Transverse colon (tissue), 4 donors: ENCODE measurements at places on chromosomes 5 and 9. TPM values are rescaled to one million over a fixed set of nuclear protein-coding genes. Genes with fewer than 3 reads are reported as not detected.

DNA sequence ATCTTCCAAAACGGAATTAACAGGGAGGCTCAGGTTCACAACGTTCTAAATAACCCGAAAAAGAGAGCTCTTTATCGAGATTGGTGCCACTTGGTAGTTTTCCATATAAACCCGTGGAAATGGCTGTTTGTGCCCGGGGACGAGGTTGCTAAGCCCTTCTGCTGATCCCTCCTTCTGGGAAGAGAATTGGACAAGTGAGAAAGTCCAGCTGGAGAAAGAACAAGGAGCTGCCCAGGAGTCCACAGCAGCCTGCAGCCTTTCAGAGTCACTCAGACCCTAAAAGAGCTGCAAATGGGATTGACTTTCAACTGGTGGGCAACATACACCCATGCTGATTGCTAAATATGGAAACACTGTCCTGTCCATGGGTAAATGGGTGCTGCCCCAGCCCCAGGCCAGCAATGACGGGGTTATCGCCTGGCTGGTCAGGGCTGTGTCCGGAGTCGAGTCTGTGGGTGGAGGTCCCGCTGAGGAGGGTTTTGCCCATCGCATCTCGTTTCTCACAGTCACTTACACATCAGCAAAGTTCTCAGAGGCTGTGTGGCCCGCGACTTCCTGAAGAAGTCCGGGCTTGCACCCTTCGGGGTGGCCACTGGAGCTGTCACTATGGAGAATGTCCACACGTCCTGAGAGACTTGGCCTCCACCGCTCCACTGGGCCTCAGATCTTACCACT is 40.7 kb upstream of the HSD17B3 start:
- DNase-seq = no peak

DNA sequence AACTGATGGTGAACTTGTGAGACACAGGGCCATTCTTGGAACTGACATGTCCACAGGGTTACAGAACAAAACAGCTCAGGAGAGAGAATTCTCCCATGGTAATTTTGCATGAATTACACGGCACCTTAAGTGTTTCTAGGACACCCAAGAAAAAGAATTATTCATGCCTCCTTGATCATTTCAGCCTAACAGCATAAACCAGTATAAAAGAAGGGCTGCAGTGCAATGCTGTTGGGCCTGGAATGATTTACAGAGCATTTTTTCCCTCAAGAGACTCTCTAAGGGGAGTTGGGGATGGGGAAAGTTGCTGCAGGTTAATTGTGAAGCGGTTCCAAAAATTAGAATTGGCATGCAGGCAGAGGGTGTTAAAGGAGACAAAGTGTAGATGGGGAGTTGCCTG is 136.4 kb upstream of the FBXL7 start:
- DNase-seq = no peak

DNA sequence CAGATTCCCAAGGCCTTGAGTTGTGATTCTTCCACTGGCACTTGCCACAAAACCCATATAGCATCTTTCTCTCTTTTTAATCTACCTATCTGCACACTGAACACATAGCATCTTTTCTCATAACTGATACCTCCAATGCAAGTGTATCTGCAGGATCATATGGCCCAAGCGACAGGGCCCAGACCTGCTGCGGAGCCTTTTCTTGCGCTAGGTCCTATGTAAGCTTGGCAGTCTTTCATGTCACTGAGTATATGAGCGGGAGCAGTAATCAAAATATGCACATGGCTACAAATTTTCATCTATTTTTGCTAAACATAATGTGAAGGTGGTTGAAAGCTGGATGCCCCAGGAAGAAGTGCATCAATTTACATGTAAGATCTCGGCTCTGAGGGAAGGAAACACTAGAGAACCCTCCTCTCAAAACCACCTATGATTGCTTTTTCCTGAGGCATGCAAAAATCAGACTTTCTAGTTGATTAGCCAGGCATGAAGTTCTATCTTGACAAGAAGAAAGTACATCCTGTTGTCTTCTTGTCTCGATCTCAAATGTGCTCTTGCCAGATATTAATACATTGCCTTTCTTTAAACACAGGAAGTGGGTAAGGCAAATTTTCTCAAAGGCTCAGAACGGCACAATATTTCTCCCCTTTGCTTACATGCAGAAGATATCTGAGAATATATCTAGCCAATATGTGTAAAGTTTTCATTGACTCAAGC is 26.9 kb upstream of the CEMIP2 start:
- no peak for DNase-seq

DNA sequence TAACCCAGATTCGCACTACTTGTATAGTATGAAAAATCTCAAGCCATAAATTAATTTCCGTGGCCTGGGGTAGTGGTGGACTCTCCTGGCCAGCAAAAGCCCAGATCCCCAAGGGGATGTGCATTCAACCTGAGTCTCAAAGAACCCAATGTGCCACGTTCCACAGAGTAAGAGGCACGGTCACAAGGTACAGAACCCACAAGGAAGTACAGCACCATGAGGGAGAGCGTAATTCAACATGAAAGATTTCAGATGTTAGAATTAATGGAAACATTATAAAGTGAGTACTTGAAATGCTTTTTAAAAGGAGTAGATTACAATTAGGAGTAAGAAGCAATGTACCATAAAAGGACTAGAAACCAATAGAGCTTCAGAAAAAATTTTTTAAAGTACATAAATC is 23.4 kb downstream of the SRD5A1 start:
- DNase-seq = no peak

DNA sequence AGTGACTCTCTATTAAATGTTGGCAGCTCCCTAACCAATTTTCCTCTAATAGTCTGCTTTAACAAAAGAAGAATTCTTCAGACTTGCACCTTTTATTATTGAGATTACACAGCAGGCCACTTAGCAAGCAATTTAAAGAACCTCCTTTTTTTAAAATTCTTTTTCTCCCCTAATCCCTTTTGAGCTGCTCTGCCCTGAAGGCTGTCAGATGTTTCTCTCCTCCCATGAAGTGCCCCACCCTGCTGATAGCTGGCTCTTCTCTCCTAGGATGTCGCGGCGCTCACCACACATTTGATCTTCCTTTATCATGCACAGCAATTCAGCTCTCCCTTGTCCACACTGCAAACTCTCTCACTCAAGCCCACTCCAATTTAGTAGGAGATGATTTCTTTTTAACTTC is 1471.1 kb upstream of the ACO1 start:
- DNase-seq = no peak

DNA sequence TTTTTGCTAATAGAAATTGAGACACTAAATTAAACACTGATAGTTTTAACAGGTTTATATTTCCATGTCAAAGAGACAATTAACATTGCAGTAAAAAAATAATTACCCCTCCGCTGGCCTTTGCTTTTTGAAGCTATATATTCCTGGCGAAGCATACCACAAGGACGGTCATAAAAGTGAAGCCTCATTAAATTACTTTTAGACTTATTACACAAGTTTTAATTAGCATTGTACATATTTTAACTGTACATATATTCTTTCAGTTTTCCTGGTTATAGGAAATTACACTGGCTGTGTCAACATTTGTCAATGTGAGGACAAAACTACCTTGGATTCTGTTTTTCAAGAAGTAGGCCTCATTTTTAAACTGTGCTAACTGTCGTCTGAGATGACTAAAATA is 1.2 kb downstream of the CDKN2A start:
- DNase-seq = no peak

DNA sequence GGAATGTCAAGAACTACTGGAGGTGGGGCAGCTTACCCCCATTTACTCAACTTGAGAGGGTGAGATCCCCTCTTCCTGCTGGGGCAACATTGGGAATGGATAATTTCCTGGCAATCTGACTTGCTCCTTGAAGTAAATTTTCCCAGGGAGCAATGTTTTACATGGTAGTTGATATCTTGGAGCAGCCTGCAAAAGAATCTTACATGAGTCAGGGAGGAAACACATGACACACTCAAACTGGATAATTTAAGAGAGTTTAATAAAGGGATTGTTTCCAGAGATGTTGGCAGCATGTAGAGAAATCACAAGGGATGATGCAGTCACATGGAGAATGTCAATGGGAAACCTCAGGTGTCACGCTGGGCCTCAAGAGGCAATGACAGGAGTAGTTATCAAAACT is 212.5 kb downstream of the GAS1 start:
- DNase-seq = no peak

DNA sequence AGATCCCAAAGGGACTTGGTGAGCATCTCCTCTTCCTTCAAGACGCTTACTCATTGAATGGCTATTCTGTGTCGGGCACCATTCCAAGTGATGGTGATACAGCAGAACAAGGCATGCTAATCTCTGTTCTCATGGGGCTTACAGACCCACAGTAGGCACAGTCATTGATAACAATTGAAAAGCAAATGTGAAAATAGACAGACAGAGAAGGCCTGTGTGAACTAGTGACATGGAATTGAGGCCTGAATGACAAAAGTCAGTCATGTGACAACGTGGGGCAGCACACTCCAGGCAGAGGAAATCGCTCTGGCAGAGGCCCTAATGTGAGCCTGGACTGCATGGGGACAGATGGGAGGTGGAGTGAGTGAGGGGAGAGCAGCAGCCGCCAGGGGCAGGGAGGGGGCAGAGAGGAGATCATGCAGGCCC is 70.7 kb upstream of the CPLX2 start:
- DNase-seq = no peak

DNA sequence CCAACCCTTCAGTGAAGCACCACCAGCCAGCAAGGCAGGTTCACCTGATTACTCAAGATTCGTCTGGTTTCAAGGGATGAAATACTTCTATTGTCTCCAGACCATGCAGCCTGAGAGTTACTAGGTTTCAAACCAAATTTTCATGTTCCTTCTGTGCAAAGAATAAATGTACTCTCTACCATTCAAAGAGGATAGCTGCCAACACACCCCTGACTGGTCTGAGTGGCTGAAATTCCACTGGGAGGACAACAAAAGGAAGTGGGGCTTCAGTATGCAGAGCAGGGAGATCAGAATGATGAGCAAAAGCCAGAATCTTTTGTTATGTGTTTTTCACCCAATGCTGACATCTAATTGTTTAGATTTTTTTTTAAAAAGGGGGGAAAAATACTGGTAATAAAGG is 356.3 kb downstream of the BNC2 start:
- DNase-seq = no peak

PKD2L2 gene
- not detected for total RNA-seq

AGXT2 gene
- not detected for total RNA-seq

C8G gene
- total RNA-seq = not detected

ADRA1B gene
- 4.0 TPM for total RNA-seq
